Muscle of back (tissue), 13 donors: ENCODE measurements at places on chromosomes 1 and 21.

GRCh38 chr1:239392271-239392670 is 5.9 kb downstream of the CHRM3 start:
- DNase-seq, result no peak

DNA sequence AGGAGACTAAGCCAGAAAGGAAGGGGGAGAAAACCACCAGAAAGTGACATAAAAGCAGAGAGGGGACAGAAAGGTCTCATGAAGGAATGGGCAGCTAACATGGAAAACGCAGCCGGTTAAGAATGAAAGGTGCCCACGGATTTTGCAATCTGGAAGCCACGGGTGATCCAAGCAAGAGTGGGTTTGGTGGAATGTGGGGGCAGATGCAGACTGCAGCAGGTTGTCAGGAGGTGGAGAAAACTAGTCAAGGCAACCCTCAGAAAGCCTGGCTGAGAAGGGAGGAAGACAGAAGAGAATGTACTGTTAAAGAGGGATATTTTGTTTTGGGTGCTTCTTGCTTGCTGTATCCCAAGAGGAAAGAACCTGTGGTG is 12.6 kb upstream of the SMIM12 start:
- no peak for DNase-seq

- DNase-seq, result no peak
Observed at GRCh38 chr1:54378157-54378873, 27.9 kb downstream of the SSBP3 start.

- DNase-seq, result no peak
Observed at GRCh38 chr21:30831194-30831765, 1.7 kb upstream of the KRTAP7-1 start.

DNA sequence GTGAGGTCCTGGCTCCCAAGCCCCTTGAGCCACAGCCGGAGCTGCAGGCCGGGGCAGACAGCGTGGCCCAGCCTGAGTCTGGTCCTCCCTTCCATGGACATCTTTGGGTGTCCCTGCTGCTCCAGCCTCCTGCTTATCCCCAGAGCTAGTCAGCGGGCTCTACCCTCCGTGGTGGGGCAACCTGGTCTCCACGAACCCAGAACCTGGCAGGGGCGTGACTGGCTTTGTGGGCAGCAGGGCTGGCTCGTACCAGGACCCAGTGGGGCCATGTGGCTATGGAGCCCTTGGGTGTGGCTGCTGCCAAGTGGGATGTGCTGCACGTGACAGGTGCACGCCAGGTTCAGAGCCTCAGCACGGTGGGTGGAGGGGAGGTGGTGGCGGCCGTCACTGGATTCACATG is 18.3 kb downstream of the CFAP410 start:
- DNase-seq, result no peak

GRCh38 chr1:46647611-46648010 is 20.6 kb downstream of the ATPAF1 start:
- DNase-seq, result no peak
